HTR-8/SVneo (cell line): ENCODE measurements at places on chromosomes 2 and 18.
A peak's percentile ranks its signal among the peaks of the same experiment; 100 is the strongest.

GRCh38 chr2:46283693-46284092 lies 13.5 kb upstream of the EPAS1 start:
- no peak for DNase-seq

DNA sequence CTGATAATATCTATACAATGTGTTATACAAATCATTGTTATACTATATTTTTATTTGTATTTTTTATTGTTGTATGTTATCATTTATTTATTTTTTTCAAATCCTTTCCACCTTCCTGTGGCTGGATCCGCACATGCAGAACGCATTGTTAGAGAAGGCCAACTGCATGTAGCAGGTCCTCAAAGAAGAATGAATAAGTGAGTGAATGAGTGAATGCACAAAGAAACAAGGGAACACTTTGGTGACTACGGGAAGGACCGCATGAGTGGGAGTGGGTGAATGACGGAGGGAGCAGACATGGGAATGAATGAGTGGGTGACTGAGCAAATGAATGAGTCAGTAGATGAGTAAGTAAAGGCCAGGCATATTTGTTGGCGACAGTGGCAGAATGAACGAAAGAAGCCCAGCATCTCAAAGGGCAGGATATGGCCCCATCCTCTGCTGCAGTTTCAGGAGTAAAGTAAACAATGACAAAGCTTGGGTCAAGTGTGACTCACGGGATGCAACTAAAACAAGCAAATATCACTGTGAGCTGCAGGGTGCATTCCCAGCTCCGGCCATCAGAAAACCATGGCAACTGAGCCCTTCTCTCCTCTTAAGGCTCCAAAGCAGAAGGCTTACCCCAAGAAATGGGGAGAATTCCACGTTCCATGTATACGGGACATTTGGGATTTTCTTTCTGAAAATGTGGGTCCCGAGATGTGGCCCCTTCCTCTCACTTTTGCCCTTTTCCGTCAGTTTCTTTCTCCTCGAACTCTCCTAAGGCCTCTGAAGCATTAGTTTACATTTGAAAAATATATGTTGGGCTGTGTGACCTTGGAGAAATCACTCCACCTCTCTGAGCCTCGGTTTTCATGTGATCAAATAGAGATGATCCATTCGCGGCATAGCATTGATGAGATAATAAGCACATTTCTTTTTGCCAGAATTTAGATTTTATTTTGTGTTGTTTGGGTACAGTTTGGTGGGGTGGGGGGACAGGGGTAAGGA lies 24.5 kb downstream of the KCNF1 start:
- peak; percentile 91 for DNase-seq

- no peak for DNase-seq
Measured at GRCh38 chr18:76613053-76613754, 118.2 kb upstream of the ZNF516 start.

DNA sequence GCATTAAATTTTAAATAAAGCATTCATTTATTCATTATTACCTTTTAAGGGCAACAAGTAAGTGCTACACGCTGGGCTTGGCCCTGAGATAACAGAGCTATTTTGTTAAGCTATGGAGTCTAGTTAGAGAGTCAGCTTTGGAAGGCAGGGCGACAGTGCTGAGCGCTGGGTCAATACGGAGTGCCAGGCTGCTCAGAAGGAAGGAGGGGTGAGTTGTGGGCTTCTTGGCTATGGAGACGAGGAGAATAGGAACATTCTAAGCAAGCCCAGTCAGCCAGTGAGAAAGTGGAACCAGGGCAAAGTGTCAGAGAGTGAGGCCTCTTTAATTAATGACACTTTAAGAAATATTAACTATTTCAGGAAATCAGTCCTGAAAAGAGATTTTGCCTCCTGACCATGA lies 288.4 kb downstream of the LRRTM1 start:
- DNase-seq, result no peak

- DNase-seq, result peak; percentile 44
Measured at GRCh38 chr2:10078704-10079265, 1.4 kb downstream of the CYS1 start.

GRCh38 chr2:140383781-140384180 lies 1603.6 kb upstream of the NXPH2 start:
- DNase-seq, result no peak

DNA sequence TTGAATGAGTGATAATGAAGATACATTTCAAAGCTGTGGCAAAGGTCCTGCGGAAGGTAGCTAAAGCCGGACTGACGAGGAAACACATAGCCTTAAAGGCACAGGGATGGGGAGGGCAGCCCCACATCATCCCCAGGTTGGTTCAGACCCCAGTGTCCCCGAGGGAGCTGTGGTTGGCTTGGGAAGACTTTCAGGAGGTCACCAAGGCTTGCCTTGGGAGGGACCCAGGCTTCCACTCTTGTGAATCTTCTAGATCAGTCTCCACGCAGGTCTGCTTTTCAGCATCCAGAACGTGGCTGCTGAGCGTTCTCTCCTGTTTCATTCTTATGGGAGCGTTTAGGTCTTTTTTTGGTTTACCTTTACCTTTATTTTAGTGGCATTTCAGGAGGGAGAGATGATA lies 16.8 kb downstream of the KIF1A start:
- no peak for DNase-seq

DNA sequence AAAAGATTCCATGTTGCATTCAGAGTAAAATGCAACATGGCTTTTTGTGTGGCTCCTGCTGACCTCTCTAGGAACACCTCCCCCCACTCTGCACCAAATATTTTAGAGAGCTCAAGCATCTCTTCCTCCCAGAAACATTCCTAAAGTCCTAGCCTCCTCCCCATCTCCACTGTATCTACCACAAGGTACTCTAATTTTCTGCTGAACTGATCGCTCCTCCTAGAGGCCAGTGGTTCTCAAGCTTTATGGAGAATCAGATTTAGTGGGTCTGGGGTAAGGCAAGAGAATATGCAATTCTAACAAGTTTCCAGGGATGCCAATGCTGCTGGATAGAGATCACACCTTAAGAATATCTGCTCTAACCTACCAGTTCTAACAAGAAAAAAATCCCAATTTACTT lies 89.5 kb upstream of the HNRNPA3 start:
- DNase-seq, result no peak

- DNase-seq, result peak; percentile 27
Measured at GRCh38 chr18:13500869-13501542, 225.4 kb downstream of the FAM210A start.

GRCh38 chr2:120287183-120288015 lies 34.7 kb downstream of the RALB start:
- DNase-seq, result peak; percentile 26
